Cardiac muscle cell (in vitro differentiated cells and primary cell): ENCODE measurements at places on chromosomes 7 and 10. TPM values are rescaled to one million over a fixed set of nuclear protein-coding genes. Genes with fewer than 3 reads are reported as not detected.

C10orf67 gene
- total RNA-seq, result 0.11 and 0.33 TPM in 2 replicates

HMX2 gene
- total RNA-seq, result not detected in 2 replicates

DNA sequence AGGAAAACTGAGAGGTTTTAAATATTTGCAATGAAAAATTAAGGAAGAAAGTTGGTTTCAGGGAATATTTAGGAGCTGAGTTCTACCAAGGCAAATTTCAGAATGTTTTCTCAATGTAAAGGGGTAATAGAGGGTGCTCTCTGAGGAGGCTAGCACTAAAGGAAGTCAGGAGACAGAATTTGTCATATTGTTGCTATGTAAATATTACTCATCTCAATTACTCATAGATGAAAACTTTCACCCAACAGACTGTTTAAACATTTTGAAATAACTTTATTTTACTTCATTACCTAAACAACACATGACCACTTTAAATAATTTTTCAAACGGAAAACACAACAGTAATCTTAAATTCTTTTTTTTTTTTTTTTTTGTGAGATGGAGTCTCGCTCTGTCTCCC is 274.8 kb upstream of the NRG3 start:
- peak; percentile 16 for DNase-seq

- no peak for DNase-seq
Measured at GRCh38 chr10:4131407-4132215, 346.6 kb upstream of the KLF6 start.

DNA sequence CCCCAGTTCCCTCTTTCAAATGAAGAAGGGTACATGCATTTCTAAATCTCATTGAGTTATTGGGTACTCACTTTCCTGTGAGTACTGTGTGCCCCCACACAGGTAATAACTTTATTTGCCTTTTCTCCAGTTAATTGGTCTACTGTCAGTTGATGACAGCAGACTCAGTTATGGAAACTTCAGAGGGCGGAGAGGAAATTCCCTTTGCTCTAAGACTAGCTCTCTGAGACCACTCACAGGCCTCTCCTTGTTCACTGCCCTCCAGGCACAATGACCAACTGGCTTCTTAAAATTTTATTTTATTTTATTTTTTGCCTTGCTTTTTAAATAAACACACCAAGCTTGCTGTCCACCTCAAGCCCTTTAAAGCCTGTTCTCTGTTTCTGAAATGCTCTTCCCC is 235.8 kb upstream of the AOAH start:
- DNase-seq, result no peak

GRCh38 chr10:73781879-73782748 is at the start of gene CHCHD1:
TSS of gene CHCHD1 (plus strand) at chr10:73782048. CDS start at chr10:73782076, 28 bp downstream.
- peak; percentile 92 for DNase-seq

- DNase-seq, result no peak
Measured at GRCh38 chr7:50648570-50649169, 83.5 kb upstream of the DDC start.
